ENCODE measurements at places on chromosomes 1 and 21.

GRCh38 chr1:215970406-215970805, 403.3 kb downstream of the KCTD3 start:
- DNase-seq: no peak

GRCh38 chr1:245901037-245901436, 606.0 kb downstream of the SMYD3 start:
- no peak for DNase-seq

DNA sequence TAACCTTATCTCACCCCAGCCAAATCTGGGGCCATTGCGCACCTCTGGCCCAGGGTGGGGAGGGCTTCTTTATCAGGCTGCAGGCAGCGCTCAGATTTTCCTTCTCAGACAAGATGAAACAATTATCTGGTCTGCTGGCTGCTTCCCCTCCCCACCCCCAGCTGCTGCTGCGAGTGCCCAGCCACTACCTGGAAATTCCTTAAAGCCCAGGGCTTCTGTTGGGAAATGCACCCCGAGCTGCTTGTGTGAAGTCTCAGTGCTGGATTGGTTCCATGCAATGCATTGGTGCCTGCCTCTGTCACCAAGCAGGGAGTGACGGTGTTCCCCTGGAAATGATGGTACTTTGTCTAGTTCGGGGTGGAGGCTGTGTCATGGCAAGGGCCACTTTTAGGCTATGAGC, 18.5 kb upstream of the ACTL8 start:
- no peak for DNase-seq

DNA sequence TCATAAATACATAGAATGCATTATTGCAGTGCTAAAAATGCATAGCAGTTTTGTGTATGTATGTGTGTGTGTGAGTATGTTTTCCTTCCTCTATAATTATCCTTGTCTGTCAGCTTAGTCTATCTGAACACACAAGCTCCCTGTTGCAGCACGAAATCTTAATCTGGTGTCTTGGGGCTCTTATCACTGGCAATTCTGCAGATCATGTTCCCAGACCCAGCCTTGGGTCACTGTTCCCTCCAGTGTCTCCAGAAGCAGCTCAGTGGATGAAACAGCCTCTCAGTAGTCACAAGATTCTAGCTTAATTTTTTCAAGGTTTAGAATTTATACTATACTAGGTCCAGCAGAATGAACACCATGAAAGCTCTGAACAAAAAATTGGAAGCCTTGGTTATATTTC, 777.9 kb downstream of the MRPL39 start:
- no peak for DNase-seq

GRCh38 chr1:89259283-89259971, 13.2 kb downstream of the GBP5 start:
- no peak for DNase-seq

- DNase-seq: no peak
Observed at GRCh38 chr1:211713231-211713630, 37.8 kb upstream of the NEK2 start.

GRCh38 chr1:200258447-200259375, 151.1 kb downstream of the ZNF281 start:
- no peak for DNase-seq

DNA sequence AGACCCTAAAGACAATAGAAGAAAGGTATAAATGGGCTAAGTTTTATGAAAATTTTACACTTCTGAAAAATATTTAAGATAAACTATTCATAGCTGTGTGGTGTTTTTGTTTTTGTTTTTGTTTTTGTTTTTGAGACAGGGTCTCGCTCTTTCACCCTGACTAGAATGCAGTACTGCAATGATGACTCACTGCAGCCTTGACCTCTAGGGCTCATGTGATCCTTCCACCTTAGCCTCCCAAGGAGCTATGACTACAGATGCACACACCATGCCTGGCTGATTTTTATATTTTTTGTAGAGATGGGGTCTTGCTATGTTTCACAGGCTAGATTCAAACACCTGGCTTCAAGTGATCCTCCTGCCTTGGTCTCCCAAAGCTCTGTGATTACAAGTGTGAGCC, 66.6 kb downstream of the PUM1 start:
- DNase-seq: no peak

DNA sequence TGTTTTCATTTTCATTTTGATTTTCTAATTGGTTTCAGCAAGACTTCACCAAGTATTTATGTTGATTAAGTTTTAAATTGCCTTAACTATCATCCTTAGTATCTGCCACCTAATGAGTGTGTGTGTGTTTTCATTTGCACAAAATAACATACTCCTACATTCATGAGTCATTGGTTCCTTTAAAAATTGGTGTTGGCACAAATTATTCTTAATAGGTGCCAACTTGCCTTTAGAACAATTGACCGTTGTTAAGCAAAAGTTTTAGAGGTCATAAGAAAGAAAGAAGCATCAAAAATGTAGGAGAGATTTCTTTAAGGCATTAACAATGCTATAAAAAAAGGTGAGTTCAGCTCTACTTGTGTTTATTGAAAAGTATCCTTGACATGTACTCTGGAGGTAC, 77.5 kb downstream of the FNBP1L start:
- no peak for DNase-seq

DNA sequence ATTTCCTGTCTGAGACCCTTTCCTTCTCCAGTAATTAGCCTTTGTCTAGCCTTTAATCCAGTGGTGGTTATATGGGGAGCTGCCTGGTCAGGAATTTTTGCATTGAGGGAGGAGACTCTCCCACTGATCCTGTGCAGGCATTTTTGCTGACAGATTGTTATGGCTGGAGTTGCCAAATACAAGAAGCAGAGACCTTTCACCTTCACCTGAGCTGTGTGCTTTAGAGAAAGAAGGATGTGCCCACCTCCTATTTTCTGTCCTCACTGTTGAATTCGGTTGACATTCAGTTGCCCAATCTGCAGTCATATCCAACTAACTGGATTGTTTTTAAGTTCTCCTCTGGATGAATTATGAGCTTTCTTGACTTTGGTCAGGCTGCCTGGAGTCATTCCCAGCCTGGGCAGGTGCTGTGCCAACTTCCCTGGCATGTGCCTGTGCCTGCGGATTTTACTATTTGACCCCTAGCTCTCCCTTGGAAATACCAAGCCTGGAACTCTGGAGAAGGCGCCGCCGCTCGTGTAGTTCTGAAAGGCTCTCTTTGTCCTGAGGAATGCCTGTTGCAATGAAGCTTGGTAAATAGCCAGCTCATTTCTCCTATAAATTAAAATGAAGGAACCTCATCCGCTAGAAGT, 143.9 kb downstream of the NOS1AP start:
- DNase-seq: no peak

GRCh38 chr1:25889470-25889869, 14.0 kb upstream of the PAQR7 start:
- DNase-seq: no peak

DNA sequence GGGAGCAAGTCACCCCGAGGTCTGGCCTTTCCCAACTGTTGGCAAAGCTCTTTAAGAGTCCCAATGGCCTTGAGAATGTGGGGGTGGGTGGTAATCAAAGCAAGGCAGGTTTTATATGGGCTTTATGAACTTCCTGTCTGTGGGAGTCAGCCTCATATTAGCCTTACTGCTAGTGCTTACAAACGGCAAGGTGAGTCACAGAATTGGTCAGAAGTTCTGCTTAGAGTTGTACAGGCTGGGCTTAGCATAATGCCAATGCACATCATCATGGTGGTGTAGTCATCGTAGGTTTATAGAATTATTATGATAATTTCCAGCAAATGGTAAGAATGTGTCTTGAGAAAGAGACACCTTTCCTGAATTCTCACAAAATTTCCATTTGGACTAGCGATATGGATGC, 192.7 kb upstream of the KIAA0040 start:
- no peak for DNase-seq

DNA sequence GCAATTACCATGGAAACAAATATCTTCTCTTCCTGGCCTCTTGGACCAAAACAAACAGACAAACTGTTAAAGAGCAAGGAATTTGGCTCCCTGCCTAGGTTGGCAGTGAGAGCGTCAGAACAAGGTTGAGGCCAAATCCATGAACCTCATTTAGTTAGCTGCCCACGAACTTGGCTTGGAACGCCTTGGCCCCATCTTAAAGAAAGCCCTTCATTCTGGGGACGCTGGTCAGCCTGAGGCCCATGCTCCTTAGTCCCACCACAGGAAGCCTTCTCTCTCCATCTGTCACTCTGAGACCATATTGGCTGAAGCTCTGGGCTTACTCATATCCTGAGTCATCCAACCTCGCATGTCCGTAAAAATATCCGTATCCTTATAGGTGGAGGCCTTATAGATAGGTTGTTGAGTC, 62.4 kb upstream of the DIRAS3 start:
- no peak for DNase-seq

GRCh38 chr1:216223486-216223885, 199.8 kb downstream of the USH2A start:
- DNase-seq: no peak

DNA sequence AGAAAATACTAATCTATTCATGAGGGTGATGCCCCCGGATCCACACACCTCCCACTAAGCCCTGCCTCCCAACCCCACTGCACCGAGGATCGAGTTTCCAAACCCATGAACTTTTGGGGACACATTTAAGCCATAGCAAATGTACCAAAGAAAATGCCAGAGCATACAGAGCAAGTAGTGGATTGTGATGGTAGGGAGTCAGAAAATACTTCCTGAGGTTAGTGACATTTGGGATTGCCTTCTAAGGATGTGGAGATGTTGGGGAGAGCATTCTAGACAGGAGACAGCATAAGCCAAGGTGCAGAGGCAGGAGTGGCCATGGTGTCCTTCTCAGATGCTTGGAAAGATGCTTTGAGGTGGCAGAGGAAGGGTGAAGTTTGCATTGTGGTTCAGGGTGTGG, 32.2 kb downstream of the ANGEL2 start:
- DNase-seq: no peak

DNA sequence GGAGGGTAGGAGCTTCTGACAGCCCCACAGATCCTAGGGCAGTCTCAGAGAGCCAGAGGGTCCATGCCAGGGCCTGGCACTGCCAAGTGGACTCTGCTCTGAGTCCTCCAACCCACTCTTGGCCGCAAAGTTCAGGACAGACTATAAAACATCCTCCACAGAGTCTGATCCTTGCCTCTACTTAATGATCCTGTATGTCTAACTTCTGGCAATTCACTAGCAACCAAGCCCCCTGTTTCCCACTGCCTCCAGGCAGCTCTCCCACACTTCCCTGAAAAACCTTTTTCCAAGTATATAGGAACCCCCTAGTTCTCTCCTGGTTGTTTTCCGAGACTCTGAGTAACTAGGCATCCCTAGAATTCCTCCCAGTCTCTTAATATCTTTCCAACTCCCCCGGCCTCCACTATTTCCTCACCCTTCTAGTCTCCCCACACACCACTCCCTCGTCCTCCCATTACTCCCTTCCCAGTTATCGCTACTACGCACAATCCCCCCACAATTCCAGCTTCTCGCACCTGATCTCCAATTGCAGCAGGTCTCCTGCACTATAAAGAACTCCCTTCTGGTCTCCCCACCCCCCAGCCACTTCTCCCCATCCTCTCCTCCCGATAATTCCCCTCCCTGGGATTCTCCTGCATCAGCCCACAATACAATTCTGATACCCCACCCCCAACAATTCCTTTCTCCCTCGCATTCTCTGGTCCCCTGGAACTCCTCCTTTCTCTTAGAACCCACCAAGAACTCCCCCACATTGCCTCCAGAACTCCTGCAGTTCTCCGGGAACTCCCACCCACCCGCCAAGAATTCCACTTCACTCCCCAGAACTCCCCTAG, 574 bp downstream of the IGSF9 start:
- DNase-seq: no peak

DNA sequence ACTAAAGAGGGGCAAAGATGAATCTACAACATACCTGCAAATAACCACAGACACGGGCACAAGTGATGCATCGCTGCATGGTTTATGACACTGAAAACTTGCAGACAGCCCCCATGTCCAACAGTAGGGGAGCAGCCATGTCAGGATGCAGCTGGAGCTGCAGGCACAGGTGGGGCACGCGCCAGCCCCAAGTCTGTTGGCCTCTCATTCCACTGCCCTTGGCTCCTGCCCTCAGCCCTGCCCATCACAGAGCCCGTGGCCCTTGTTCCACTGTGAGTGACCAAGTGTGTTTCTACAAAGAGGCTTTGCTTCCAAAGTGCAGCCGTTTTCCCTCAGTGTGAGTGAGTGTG, 3.2 kb upstream of the PADI4 start:
- DNase-seq: no peak

DNA sequence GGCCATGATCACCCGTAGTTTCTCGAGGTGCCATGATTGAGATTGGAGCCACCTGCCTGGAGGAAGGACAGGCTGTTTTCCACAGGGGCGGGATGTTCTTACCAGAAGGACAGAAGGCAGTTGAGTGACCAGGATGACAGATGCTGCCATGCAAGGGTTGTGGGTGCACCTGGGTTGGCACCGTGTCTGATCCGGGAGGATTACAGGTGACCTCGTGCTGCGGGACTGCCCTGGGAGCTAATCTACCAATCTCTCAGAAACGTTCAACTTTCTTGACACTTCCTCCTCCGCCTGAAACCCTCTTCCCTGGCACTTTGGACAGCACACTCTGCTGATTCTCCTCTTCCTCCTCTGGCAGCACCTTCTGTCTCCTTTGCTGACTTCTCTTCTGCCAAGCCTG, 13.8 kb upstream of the SLC6A9 start:
- DNase-seq: no peak

DNA sequence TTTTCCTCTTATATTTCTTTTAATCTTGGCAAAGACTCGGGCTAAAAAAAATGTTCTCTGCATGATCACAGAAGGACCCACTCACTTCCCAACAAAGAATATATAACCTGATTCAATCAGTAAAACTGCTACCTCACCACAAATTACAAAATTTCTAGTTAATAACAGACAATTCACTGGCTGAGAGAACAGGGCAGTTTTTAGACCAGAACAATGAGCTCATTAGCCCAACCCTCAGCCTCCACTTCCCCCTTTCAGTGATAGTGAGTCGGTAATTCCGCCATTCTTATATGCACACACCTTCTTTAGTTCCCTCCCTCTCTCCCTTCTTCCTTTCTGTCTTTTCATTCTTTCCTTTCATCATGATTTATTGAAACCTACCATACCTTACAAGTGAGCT, 8.9 kb downstream of the SIPA1L2 start:
- DNase-seq: no peak

- DNase-seq: no peak
Observed at GRCh38 chr1:57858740-57859139, 434.9 kb upstream of the DAB1 start.

DNA sequence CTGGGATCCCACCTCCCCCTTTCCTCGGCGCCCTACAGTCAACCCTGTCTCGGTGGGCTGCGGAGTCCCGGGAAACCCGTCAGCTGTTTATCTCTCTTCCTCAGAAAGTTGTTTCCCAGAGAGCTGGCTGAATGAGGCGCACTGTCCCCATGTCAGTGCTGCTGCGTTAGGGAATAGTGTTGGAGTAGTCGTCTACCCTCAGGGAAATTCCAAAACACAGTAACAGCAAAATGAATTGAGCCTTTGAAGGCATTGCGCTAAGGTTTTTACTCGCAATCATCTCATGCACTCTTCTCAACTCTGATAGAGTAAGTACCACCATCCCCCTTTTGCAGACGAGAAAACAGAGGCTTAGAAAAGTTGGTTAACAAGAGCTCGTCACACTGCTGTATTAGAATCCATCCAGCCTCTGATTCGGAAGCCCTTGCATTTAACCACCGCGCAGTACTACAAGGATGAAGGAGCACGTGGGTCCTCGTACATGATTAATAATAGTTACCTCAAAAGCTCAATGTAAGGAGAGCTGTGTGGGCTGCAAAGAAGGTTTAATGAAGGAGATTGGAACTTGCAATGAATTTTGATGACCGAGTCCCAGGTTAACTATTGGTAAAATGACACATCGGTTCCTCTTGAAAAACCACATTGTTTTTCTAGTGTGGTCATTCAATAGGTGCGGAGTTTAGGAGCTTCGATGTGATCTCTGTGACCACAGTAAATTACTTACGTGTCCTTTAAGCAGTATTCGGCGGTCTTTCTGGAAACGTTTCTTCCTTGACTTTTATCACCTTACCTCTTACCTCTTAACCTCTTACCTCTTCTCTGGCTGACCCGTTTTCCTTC, 788 bp upstream of the EDEM3 start:
- no peak for DNase-seq

Measured in GOT3 (cell line).